ENCODE measurements at places on chromosomes 4 and X. TPM values are rescaled to one million over a fixed set of nuclear protein-coding genes. Genes with fewer than 3 reads are reported as not detected.

DNA sequence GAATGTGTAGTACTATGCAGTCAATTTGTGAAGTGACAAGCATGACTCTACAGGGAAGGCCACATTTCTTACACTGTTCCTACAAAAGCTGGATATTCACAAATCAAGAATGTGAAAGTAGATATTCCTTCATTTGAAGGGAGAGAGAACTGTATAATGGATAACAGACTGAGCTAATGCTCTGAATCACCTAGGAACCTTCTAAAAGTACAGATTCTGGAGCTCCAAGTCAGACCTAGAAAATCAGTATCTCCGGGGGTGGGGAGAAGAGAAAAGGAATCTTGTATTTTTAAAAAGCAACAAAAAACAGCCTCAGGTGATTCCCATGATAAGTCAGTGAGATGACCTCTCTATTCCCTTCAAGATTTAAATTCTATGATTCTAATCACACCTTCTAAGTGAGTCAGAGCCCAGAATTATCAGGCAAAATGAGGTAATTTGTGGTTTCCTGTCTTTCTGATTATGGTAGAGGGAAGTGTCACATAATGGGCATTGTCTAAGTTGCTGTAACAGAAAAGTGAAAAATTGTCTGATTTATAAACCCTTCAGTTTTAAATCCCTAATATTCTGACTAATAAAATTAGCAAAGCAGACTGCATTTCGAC, 80.9 kb downstream of the IL21 start:
- DNase-seq, result no peak

GRCh38 chr4:4754641-4755040, 104.8 kb upstream of the MSX1 start:
- no peak for DNase-seq

GRCh38 chr4:94171616-94172015, 36.0 kb upstream of the SMARCAD1 start:
- no peak for DNase-seq

DNA sequence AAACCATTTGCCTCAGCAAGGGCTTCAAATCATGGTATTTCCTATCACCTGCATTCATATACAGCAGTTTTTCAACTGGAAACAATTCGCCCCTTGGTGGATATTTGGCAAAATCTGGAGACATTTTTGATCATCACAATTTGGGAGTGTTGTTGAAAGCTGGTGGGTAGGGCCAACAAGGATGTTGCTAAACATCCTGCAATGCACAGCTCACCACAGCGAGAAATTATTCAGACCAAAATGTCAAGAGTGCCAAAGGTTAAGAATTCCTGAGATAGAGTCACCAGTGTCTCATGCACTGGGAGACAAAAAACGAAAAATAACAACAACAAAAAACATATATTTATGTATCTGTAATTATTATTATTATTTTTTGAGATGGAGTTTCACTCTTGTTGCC, 435.2 kb upstream of the CTSO start:
- DNase-seq, result no peak

P2RY4 gene
- 1.1 TPM for total RNA-seq

SETD7 gene
- 15.4 TPM for total RNA-seq

Data from mesothelial cell of epicardium (in vitro differentiated cells).